ENCODE measurements at places on chromosomes 4 and X. TPM values are rescaled to one million over a fixed set of nuclear protein-coding genes. Genes with fewer than 3 reads are reported as not detected.

SPON2 gene
- total RNA-seq: not detected

XG gene
- not detected for total RNA-seq

SMARCA1 gene
- total RNA-seq: 58.4 TPM

CT45A9 gene
- total RNA-seq: not detected

SLC4A4 gene
- total RNA-seq: 0.09 TPM

MSX1 gene
- 11.9 TPM for total RNA-seq

DNA sequence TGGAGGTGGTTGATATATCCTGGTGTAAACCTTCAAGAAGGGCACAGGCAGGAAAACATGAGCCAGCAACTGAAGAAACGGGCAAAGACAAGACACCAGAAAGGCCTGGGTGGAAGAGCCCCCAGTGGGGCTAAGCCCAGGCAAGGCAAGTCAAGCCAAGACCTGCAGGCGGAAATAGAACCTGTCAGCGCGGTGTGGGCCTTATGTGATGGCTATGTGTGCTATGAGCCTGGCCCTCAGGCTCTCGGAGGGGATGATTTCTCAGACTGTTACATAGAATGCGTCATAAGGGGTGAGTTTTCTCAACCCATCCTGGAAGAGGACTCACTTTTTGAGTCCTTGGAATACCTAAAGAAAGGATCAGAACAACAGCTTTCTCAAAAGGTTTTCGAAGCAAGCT, 7.2 kb downstream of the ZFP42 start:
- DNase-seq: no peak

DNA sequence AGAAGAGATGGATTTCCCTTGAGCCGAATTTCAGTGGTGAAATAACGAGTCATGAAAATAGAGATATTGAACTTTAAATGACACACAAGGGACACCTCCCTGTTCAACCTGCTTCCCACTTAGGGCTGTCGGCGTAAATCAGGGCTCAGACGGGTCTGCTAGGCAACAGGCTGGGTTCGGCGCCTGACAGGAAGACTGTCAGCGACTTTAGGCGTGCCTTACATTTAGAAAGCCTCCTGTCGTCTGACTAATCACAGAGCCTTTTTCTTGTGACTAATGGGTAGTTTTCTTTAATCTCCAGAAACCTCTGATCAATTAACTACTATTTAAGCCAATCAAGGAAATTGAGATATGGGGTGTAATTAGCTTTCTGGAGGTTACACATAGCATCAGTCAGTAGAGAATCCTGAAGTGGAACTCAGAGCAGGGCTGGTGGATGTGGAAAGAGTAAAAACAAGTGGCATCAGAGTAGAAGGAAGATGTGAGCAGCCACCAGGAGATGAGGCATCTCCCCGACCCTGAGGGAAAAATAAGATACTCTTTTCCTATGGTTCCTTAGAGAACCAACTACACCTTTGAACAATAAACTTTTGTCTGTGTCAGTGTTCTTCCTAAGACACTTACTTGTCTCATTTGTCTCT, 86.2 kb upstream of the HS3ST1 start:
- DNase-seq: no peak

GRCh38 chr4:47451657-47452056, 11.8 kb downstream of the COMMD8 start:
- no peak for DNase-seq

GRCh38 chr4:26992657-26993361, 132.2 kb downstream of the STIM2 start:
- no peak for DNase-seq

DNA sequence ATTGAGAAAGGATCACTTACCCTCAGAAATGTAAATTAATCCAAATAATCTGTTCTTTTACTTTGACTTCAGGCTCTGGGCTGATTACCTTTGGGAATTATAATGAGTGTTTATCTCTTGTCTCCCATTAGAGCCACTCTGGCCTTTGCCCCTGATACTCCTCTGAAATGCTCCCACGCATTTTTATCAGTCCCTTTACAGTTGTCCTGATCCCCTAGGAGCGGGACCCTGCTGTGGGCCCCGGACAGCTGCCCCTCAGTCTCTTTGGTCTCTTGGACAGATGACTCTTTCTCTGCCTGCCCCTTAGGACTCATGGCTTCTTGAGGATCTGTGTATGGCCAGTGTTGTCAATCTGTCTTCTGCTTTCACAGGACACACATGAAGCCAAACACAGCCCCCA, 1.0 kb upstream of the TRIM75 start:
- no peak for DNase-seq

DNA sequence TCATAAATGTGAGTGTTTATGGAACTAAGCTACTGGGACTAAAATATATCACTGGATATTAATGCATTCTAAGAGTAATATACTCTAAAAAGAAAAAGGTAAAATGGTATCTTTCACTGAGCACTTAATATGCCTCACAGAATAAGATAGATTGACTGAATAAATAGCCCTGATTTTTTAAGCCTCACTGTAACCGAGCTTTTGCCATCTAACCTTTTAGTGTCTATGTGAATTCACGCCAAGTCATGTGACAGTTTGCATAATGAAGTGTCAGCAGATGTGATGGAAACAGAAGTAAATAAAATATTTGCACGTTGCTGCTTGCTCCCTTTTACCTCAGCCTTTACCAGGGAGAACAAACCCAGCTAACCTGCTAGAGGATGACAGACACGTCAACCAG, 119.7 kb upstream of the NWD2 start:
- DNase-seq: no peak

GRCh38 chrX:13574600-13574999, 5.2 kb downstream of the EGFL6 start:
- no peak for DNase-seq

GRCh38 chrX:98380106-98380505, 1496.4 kb downstream of the RPA4 start:
- no peak for DNase-seq

GRCh38 chr4:138086611-138087041, 155.5 kb downstream of the SLC7A11 start:
- DNase-seq: no peak

DNA sequence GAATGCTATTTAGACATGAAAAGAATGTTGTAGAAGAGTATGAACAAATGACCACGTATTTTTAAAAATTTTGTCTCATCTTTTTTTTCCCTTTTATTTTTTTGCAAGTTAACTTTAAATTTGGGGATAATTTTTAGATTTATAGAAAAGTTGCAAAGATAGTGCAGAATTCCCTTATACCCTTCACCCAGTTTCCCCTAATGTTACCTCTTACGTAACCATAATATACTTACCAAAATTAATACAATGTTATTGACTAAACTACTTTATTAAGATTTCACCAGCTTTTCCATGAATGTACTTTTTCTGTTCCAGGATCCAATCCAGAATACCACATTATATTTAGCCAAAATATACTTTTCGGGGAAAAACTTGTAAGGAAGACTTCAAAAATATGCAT, 12.3 kb downstream of the CHRNA9 start:
- DNase-seq: no peak
